Osteoblast (primary cell): ENCODE measurements at places on chromosomes 3 and 15. TPM values are rescaled to one million over a fixed set of nuclear protein-coding genes. Genes with fewer than 3 reads are reported as not detected.

DNA sequence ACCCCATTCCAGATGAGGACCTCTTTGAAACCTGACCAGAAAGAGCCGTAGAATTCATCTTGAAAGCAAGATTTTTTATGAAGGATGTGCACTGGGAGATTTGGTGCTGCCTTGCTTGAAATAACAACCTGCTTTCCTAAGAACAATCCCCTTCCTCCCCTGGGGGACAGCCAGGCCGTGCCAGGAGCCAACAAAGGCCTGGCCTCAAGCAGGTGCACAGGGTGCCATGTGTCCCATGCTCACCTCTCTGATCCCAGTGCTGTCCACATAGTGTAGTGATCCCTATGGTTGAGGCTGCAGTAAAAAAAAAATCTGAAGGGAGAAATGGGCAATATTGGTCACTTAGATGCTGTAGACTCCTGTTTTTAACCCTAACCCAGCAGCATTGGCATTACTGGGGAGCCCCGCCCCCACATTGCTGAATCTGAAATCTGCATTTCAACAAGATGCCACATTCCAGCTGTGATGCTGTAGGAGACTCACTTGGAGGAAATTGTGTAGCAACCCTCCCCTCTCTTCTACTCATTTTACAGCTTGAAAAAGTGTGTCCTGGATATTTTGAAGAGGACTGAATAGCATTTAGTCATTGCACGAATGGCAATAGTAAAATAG is 171.2 kb downstream of the APBA2 start:
- no peak for DNase-seq

DNA sequence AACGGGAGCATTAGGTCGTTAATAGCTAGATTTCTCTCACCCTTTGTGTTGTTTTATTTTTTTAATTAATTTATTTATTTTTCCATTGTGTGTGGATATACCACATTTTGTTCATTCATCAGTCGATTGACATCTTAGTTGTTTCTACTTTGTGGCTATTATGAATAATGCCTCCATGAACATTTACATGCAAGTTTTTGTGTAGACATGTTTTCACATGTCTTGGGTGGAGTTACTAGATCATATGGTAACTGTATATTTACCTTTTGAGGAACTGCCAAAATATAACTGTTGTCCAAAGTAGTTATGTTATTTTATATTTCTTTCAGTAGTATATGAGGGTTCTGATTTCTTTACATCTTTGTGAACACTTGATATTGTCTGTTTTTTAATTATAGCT is 18.8 kb downstream of the ZWILCH start:
- no peak for DNase-seq

DNA sequence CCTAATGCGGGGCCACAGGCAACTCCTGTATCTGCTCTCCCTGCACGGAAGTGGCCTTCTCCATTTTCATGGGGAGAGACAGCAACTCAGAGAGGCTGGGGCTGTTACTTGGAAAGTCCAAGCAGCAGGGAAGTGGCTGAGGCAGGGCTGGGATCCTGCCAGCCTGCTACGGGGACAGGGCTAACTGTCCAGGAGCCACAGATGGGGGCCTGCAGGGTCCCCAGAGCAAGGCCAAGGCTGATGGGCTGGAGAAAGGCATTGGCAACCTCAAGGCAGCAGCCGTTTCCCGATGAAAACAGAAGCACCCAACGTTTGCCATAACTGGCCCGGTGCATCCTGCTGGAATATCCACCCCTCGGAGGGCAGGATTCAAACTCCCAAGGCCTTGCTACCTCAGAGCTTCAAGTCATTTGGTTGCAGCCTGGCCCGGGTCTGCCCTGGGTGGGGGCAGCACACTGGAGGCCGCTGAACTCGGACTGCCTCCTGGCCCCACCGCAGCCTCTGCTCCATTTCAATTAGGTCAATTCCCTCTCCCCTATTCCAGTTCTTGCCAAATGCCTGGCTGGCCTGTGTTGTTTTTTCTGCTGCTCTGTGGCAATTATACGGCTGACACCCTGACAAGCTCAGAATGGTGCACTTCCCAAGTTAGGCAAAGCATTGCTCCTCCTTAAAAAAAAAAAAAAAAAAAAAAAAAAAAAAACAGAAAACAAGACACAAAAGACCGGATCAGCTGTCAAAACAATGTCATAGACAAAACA is 143.5 kb downstream of the NUP210 start:
- DNase-seq, result peak; percentile 74

GRCh38 chr15:52656412-52656811 is 22.8 kb downstream of the ATOSA start:
- no peak for DNase-seq

GRCh38 chr3:57062101-57062631 is 1.7 kb downstream of the SPATA12 start:
- no peak for DNase-seq

GRCh38 chr3:135229018-135229495 is 434.0 kb downstream of the EPHB1 start:
- no peak for DNase-seq

DNA sequence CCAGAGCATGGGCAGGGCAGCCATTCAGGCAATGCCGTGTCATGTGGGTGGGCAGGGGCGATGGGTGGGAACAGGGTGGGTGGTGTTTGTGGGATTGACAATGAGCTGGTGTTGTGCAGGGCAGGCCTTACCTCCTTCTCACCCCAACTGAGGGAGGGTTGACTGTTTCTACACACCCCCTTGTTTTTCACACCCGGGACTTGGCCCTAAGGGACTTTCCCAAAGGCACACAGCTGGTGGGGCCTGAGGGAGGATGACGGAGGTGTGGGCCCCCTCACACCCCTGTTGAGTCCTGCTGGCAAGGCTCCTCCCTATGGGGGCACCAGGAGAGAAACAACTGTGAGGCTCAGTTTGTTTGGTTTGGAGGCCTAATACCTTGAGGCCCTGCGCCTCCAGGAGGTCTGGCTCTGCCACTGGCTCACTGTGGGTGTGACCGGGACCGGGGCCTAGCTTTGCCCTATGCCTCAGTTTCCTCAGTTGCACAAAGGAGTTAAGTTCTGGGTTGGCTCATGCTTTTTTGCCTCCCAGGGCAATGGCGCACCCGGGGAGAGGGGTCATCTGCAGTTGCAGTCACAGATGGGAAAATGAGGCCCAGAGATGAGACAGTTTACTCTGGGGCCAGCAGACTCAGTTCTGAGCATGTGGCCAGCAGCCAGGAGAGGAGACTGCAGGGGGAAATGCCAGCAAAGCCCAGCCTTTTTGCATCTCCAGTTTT is 5.1 kb upstream of the DNAH1 start:
- no peak for DNase-seq

GRCh38 chr15:86647810-86648440 is 568.3 kb downstream of the AGBL1 start:
- no peak for DNase-seq

DNA sequence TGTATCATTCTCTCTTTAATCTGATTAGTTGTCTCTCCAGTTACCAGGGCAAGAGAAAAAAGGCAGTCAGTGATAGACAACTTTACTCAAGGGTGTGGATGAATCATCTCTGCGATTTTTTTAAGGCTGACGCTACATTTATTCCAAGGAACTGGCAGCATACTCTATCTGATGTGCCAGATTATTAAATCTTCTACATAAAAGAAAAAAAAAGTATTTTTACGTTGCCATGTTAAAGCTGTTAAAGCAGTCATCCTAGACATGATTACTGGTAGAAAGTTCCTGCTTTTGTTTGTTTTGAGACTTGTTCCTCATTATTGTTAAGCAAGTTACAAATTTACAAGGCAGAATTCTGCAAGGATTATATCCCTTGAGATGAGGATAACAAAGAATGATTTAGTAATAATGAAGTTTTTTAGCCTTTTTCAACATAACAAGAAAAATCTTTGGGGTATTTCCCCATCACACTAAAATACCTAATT is 121.7 kb downstream of the CBLB start:
- DNase-seq, result no peak

DNA sequence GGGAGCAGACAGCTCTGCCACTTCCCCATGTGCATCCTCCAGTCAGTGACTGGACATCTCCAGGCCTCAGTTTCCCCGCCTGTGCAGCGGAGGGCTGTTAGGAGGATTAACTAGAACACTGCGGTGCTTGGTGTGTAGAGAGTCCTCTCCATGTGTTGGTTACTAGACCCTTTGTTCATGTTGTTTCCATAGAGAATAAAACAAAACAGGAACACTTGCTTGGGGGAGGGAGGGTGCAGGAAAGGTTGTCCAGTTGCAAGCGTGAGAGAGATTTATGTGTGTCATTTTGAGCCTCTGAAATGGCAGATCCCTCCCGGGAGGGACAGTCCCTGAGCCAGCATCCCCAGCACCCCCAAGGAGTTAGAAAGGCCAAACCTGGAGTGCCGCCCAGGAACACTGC is 184.0 kb upstream of the LYSMD4 start:
- DNase-seq, result no peak

DNA sequence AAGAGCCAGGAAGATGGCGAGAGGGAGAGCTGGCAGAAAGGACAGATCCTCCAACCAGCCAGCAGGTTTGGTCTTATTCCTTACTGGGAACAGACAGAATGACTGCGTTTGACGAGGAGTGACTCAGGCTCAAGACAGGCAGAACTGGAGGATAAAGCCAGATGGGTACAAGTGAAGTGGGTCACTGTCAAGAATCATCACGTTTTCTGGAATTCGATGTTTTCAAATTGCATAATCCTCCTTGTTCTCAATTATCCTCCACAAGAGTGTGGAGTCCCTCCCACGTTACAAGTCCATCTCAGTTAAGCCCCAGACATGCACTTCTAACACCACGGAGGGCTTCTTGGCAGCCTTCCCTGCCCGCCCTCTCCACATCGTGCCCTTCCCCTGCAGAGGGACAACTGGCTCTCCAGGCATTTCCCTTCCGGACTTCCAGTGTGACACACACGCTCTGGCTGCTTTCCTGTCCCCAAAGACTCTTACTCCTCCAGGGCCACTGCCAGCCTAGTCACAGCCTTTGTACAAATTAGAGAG is 183.1 kb downstream of the CHST2 start:
- DNase-seq, result peak; percentile 67

DNA sequence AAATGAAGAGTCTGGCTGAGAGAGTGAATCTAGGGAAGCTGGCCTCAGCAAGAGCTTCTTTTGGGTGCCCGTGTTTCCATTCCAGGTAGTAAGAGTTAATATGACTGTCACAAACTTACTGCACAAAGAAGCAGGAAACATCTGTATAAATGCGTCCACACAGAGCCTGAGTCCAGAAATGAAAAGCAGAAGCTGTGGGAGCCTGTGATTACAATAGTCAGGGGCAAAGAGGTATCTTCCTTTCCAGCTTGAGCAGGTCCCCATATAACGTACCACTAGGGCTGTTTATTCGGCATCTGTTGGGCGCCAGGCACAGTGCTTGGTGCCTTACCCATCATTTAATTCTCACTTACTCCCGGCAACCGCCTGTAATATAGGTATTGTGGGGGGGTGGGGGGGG is 40.5 kb upstream of the B3GNT5 start:
- DNase-seq, result no peak

Gene CHL1
- total RNA-seq, result 3.6 and 10.3 TPM in 2 replicates

Gene GDPGP1
- total RNA-seq, result 8.0 and 9.7 TPM in 2 replicates

Gene SACM1L
- 28.6 and 39.5 TPM in 2 replicates for total RNA-seq

Gene PATL2
- 1.8 and 2.7 TPM in 2 replicates for total RNA-seq

Gene SERINC4
- not detected in 2 replicates for total RNA-seq

Gene PLOD2
- 282 and 345 TPM in 2 replicates for total RNA-seq

Gene KBTBD12
- not detected in 2 replicates for total RNA-seq

Gene ACAD9
- total RNA-seq, result 34.7 and 37.4 TPM in 2 replicates

Gene MINAR1
- total RNA-seq, result 2.1 and 2.5 TPM in 2 replicates
